ENCODE measurements at places on chromosomes 13 and 19. TPM values are rescaled to one million over a fixed set of nuclear protein-coding genes. Genes with fewer than 3 reads are reported as not detected.
A peak's percentile ranks its signal among the peaks of the same experiment; 100 is the strongest.

- no peak overlapping the region for H3K4me3 ChIP-seq
- no peak overlapping the region for H3K27ac ChIP-seq
- H3K36me3 ChIP-seq: no peaks in the 10 kb centered on the region
- no peaks in the 10 kb centered on the region for H3K4me1 ChIP-seq
- H3K27me3 ChIP-seq: peaks cover 4% of the 10 kb centered on the region
- DNase-seq: no peak
Observed at GRCh38 chr19:16951529-16951928, 62.7 kb downstream of the F2RL3 start.

- H3K36me3 ChIP-seq: no peaks in the 10 kb centered on the region
- H3K4me1 ChIP-seq: no peaks in the 10 kb centered on the region
- H3K27ac ChIP-seq: no peak overlapping the region
- no peaks in the 10 kb centered on the region for H3K27me3 ChIP-seq
Observed at GRCh38 chr13:66926851-66927524, 303.1 kb downstream of the PCDH9 start.

GRCh38 chr19:27833031-27833430, 1379.9 kb downstream of the UQCRFS1 start:
- no peaks in the 10 kb centered on the region for H3K36me3 ChIP-seq
- no peak overlapping the region for H3K4me3 ChIP-seq
- H3K27ac ChIP-seq: no peak overlapping the region
- H3K27me3 ChIP-seq: no peaks in the 10 kb centered on the region
- no peaks in the 10 kb centered on the region for H3K4me1 ChIP-seq

GRCh38 chr19:43464134-43464775, 1.2 kb downstream of the LYPD3 start:
- peak overlapping the region; percentile 26 for H3K27ac ChIP-seq
- DNase-seq: no peak
- no peaks in the 10 kb centered on the region for H3K27me3 ChIP-seq
- peaks cover 22% of the 10 kb centered on the region for H3K4me1 ChIP-seq

GRCh38 chr13:73428137-73428536, 369.3 kb downstream of the KLF5 start:
- peak overlapping the region; percentile 55 for H3K27ac ChIP-seq
- peak overlapping the region; percentile 15 for H3K4me3 ChIP-seq

DNA sequence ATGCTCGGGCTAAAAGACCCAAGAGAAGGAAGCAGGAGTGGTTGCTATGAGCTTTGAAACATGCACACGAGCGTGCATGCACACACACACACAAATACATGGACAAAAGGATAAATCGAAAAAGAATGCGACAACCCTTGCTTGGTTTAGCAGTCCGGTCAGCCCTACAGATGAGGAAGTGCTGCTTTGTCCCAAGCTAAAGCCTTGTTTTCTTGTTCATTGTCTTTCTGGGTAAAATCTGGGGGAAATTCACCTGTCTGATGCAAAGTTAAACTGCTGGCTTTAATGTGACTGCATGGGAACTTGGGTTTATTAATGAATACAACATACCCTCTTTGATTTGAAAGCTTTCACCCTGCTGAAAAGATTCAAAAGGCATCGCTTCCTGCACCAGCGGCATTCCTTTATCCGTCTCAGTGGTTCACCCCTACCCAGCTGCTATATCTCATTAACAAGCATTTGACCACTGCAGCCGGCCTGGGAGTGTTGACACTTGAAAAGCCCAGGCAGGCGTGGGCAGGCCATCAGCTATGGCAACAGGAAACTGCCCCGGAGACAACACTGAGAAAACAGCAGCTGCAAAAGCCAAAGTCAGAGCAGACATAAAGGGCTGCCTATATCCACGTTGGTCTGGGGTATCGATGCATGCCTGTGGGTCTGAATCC, 301.7 kb downstream of the NDFIP2 start:
- no peak for DNase-seq
- no peaks in the 10 kb centered on the region for H3K36me3 ChIP-seq
- no peak overlapping the region for H3K27ac ChIP-seq
- no peak overlapping the region for H3K4me3 ChIP-seq
- H3K4me1 ChIP-seq: no peaks in the 10 kb centered on the region
- H3K27me3 ChIP-seq: no peaks in the 10 kb centered on the region

GRCh38 chr13:33636955-33637670, 180.8 kb upstream of the RFC3 start:
- no peaks in the 10 kb centered on the region for H3K27me3 ChIP-seq
- H3K4me1 ChIP-seq: no peaks in the 10 kb centered on the region
- H3K27ac ChIP-seq: no peak overlapping the region

DNA sequence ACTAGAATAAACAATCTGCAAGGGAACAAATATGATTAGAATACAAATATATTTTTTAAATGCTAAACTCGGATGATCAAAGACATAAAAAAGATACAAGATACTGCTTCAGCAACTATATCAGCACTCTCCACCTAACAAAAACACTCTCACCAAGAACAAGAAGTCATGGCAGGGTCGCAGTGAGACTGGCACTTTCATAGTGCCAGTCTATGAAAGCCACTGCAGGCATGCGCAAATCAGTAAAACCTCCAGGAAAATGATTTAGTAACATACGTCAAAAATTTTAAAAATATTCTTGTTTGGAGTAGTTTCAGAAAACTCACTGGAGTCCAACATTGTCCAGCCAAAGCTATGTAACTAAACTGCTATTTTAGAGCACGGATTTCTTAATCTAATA, 295.9 kb downstream of the DIAPH3 start:
- H3K4me1 ChIP-seq: no peaks in the 10 kb centered on the region
- DNase-seq: no peak
- H3K36me3 ChIP-seq: no peaks in the 10 kb centered on the region

DNA sequence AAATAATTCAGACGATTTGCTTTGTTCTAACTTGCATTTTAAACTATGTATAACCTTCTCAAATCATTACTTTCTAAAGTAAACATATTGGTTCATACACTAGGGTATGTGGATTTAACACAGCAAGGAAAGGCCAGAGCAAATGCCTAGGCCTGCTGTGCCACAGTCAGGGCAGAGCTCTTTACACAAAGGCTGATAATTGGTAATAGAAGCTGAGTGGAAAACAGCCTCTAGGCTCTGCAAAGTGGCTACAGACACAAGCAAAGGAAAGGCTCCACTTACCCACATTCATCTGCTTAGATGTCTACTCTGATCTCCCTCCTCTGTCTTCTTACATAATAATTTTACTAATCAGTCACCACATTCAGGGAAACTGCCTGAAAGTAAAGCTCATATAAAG, 382.9 kb downstream of the OLFM4 start:
- H3K4me3 ChIP-seq: no peak overlapping the region
- no peaks in the 10 kb centered on the region for H3K36me3 ChIP-seq

DNA sequence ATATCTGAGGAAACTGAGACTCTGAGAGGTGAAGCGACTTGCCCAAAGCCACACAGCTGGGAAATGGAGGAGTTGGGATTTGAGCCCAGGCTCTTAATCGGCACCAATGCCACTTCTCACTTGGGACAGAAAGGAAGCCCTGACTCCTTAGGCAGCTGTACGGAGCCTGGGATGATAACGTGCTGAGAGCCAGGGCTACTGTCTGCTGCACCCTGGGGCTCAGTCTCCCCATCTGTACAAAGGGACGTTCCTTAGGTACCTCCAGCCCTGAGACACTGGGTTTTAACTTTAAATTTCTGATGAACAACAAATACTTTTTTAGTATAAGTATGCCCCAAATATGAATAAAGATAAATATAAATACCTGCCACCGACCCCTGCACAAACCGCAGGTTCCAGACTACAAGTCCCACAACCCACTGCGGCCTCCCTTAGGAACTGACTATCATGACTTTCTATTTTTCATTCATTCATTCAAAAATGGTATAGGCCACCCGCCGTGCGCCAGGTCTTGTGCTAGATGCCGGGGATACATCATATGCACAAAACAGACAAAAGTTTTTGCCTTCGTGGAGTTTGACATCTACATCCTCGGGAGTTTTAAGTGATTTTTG, 776 bp upstream of the NCLN start:
- peaks cover under 1% of the 10 kb centered on the region for H3K36me3 ChIP-seq
- no peaks in the 10 kb centered on the region for H3K27me3 ChIP-seq
- DNase-seq: no peak
- H3K27ac ChIP-seq: peak overlapping the region; percentile 83

- H3K27me3 ChIP-seq: no peaks in the 10 kb centered on the region
- no peak overlapping the region for H3K27ac ChIP-seq
- 0 out of 2 replicates have a peak, but pooled peaks cover 5% of the 10 kb centered on the region for H3K36me3 ChIP-seq
- H3K4me3 ChIP-seq: no peak overlapping the region
- no peaks in the 10 kb centered on the region for H3K4me1 ChIP-seq
Observed at GRCh38 chr19:47490847-47491246, 6.8 kb upstream of the KPTN start.

GRCh38 chr19:8373867-8374813, 10.2 kb downstream of the ANGPTL4 start:
- H3K4me3 ChIP-seq: no peak overlapping the region
- H3K27ac ChIP-seq: no peak overlapping the region
- H3K4me1 ChIP-seq: no peaks in the 10 kb centered on the region
- H3K27me3 ChIP-seq: no peaks in the 10 kb centered on the region

DNA sequence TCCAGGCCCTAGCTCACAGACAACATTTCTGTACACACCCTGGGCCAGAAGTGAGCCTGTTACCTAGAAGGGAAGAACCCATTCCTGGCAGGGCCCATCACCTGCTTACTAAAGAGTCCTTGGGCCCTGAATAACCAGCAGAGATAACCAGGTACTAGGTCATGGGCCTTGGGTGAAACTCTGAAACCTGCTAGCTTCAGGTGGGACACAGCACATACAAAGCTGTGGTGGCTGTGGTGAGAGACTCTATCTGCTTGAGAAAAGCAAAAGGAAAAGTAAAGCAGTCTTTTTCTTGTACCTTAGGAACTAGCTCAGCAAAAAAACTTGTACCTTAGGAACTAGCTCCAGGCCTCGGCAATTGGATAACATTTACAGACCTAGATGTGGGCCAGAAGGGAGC, 1895.9 kb upstream of the PCDH20 start:
- H3K36me3 ChIP-seq: no peaks in the 10 kb centered on the region
- H3K4me1 ChIP-seq: no peaks in the 10 kb centered on the region
- no peak overlapping the region for H3K27ac ChIP-seq
- H3K27me3 ChIP-seq: no peaks in the 10 kb centered on the region

DNA sequence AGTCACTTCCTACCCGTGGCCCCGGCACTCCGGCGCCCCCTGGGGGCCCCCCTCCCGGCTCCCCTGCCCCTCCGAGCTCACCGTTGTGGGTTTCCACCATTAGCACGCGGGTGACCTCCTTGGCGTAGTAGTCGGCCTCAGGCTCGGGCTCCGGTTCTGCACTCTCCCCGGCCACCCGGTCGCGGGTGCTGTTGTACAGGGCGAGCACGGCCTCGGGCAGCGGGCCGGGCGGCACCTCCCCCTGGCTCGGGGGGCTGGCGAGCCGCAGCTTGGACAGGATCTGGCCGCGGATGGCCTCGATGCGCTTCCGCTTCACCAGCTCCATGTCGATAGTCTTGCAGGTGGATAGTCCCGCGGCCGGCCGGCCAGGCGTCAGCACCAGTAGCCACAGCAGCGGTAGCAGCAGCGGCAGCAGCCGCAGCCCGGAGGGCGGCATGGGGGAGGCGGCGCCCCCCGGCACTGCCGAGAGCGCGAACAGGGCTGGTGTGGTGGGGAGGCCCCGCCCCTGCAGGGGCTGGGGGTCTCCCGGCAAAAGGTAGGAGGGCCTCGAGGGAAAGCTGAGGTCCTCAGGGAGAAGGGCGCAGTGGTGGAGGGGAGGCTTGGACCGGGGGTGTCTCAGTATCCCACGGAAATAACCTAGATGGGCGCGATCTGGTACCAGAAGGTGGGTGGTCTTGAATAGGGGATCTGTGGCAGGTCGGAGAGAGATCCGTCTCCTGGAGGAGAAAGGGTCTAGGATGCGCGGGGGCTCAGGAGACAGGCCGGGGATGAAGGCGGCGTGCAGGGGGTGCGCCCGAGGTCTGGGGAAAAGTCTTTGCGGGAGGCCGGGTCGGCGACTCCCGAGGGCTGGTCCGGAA, 885 bp downstream of the TGFB1 start:
- H3K36me3 ChIP-seq: no peaks in the 10 kb centered on the region
- DNase-seq: no peak
- H3K27me3 ChIP-seq: no peaks in the 10 kb centered on the region
- H3K27ac ChIP-seq: peak overlapping the region; percentile 89
- peaks cover 29% of the 10 kb centered on the region for H3K4me1 ChIP-seq

- H3K27me3 ChIP-seq: no peaks in the 10 kb centered on the region
- no peak for DNase-seq
Observed at GRCh38 chr19:38391911-38392464, 3.5 kb downstream of the SPRED3 start.

DNA sequence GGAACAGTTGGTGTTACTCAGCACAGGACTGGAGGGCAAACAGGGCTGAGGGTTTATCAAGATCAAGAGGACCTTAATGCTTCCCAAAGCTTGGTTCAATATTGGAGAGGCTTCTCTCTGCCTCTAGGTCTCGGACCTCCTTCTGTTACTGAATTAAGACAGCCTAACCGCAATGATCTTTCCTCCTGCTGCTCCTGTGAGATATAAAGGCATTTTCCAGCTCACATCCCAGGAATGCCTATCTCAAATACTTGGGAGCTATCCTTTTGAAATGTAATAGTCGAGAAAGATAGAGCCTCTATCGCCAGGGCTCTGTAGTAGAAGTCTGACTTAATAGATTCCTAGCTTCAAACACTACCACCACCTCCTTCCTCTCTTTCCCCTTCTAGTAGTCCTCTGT, 1475.0 kb downstream of the SLITRK1 start:
- no peaks in the 10 kb centered on the region for H3K27me3 ChIP-seq
- DNase-seq: no peak
- H3K4me1 ChIP-seq: no peaks in the 10 kb centered on the region

DNA sequence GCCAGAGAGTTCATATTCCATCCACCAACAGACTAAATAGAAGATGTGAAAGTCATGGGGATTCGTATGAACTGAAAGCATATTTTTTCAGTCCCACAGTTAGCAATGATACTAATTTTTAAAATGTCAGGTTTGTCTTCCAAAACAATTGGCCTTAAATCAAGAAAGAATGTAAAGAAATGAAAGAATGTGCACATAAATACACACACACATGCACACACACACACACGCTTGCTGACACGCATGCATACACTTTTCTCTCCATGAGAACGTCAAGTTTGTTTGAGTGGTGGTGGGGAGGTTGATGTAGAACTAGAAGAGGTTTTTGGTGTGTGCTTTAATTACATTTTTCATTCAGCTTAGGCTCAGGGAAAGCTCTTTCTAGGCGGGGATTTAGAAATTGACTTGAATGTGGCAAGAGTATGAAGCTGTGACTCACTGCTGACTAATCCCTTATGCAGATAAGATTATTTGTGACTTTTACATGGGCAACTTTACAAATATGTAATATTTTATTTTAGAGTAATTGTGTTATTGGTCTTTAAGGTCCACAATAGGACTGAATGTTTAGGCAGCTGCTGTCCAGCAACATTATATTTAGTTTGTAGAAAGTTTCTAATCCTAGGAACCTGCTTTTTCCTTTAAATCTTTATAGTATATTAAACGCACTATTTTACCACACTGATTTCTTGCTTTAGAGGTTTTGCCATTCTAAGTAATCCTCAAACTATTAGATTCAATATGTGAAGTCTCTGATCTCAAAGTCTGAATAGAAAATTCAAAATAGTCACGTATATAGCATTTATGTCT, 18.8 kb downstream of the FLT1 start:
- H3K27me3 ChIP-seq: no peaks in the 10 kb centered on the region
- H3K4me3 ChIP-seq: no peak overlapping the region

Gene ABCA7
- total RNA-seq: 91.4 TPM

Gene NKPD1
- total RNA-seq: 0.64 TPM

Gene B3GNT3
- 22.2 TPM for total RNA-seq

Gene OSCAR
- total RNA-seq: 0.59 TPM

Gene CGB3
- total RNA-seq: not detected

Gene ATP1A3
- 34.7 TPM for total RNA-seq

All from HCT116 (cell line).